ENCODE measurements at places on chromosomes 5 and 9. TPM values are rescaled to one million over a fixed set of nuclear protein-coding genes. Genes with fewer than 3 reads are reported as not detected.
A peak's percentile ranks its signal among the peaks of the same experiment; 100 is the strongest.

Gene SLC36A3
- not detected for total RNA-seq

Gene NR5A1
- total RNA-seq, result not detected

DNA sequence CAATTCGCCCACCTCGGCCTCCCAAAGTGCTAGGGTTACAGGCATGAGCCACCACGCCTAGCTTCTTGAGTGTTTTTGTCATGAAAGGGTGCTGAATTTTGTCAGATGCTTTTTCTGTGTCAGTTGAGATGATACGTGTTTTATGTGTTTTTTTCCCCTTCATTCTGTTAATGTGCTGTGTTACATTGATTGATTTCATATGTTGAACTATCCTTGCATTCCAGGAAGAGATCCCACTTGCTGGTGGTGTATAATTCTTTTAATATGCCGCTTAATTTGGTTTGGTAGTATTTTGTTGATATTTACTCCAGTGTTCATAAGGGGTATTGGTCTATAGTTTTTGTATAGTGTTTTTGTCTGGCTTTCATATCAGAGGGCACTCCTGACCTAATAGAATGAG, 13.6 kb downstream of the ZBTB43 start:
- DNase-seq, result no peak
- H3K27me3 ChIP-seq, result no peaks in the 10 kb centered on the region
- no peak overlapping the region for H3K27ac ChIP-seq
- peaks cover 13% of the 10 kb centered on the region for H3K36me3 ChIP-seq

- peak; percentile 12 for DNase-seq
- no peak overlapping the region for H3K4me3 ChIP-seq
- no peak overlapping the region for H3K27ac ChIP-seq
- H3K27me3 ChIP-seq, result no peaks in the 10 kb centered on the region
- no peaks in the 10 kb centered on the region for H3K4me1 ChIP-seq
These were observed 5.8 kb downstream of the SPATA31E1 start for GRCh38 chr9:87888501-87888900.

DNA sequence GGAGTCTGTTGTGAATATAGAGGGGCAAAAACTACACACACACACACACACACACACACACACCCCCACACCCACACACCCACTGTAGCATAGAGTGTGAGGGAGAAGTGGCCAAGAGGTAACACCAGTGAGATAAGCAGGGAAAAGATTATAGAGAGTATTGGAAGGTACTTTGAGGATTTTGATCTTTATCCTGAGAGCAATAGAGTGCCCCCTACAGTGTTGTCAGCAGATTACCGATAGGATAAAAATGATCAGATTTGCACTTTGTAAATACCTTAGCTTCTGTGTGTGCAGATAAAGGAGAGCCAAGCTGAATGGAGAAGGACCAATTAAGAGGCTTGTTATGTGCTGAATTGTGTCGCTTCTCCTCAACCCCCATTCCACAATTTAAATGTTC, 32.3 kb downstream of the ERCC6L2 start:
- no peak overlapping the region for H3K27ac ChIP-seq
- DNase-seq, result no peak
- no peaks in the 10 kb centered on the region for H3K36me3 ChIP-seq
- H3K4me3 ChIP-seq, result no peak overlapping the region

DNA sequence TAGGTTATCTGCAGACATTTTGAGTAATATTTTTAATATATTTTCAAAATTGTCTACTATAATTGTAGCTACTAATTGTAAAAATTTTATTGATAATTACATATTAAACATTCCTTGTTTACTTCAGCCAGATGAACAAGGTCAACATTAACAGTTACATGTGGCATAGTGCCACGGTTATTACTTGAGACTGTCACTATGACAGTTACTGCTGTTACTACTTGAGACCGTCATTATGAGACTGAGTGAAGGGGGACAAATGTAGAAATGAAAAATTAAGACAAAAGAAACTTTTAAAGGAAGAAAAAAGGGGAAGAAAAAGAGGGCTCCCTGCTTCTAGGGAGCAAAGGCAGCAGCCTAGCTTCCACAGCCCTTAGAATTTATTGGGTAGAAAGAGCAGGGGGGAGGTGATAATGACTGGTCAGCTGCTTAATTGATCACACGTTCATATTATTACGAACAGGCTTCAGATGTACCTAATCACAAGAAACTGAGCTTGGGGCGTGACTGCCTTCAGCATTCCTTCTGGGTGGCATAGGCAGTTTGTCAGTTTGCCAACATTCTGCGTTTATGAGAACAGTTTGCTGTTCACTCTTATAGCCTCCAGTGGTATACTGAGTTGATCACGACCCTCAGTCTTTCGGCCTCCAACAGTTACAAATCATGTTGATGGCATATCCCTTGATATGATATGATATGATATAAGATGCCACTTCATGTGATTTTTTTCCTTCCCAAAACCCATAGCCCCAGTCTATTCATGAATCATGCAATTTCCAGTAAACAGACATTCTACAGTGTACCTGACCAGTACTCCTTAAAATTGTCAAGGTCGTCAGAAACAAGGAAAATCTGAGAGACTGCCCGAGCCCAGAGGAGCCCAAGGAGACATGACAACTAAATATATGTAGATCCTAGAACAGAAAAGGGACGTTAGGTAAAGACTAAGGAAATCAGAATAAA, 13.1 kb downstream of the MARCHF6 start:
- no peak overlapping the region for H3K27ac ChIP-seq
- H3K4me1 ChIP-seq, result peaks cover 10% of the 10 kb centered on the region
- no peak overlapping the region for H3K4me3 ChIP-seq
- no peaks in the 10 kb centered on the region for H3K27me3 ChIP-seq
- peak; percentile 56 for DNase-seq

DNA sequence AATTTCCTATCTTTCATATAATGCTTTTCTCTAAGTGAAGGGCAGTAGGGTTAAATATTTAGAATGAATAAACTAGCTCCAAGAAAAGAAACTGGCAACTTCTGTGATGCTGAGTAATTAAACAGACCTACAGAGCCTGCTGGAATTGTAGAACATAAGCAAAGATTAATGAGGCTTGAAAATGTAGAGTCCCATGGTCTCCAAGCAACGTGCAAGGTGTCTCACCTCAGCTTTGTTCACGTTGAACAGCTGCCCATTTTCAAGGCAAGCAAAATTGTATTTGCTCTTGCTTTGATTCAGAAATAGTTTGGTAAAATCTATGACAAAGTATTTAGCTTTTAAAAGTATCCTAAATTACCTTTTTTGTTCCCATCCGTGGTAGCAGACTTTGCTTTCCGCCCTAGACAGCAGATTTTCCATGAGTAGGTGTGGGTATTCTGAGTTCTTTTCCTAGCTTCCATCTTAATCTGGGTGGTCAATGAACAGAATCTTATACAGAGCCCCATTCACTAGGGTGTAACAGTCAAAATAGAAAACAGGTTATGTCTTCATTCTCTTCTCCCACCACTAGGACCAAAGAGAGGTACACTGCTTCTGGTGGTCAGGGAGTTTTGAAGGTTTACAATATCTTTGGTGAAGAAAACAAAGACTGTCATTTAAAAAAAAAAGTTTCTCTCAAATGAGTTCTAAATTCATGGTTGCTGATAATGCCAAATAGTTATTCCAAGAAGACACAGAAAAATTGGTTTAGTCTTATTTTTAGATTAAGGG, 52.1 kb upstream of the TYRP1 start:
- H3K27ac ChIP-seq, result no peak overlapping the region
- H3K4me3 ChIP-seq, result no peak overlapping the region
- H3K36me3 ChIP-seq, result no peaks in the 10 kb centered on the region
- peak; percentile 92 for DNase-seq

GRCh38 chr9:90916147-90916734, 114.6 kb downstream of the SYK start:
- H3K4me3 ChIP-seq, result no peak overlapping the region
- no peaks in the 10 kb centered on the region for H3K36me3 ChIP-seq
- no peaks in the 10 kb centered on the region for H3K4me1 ChIP-seq
- DNase-seq, result no peak
- H3K27ac ChIP-seq, result no peak overlapping the region
